Activated CD8-positive, alpha-beta T cell treated with anti-CD3 and anti-CD28 coated beads, Interleukin-2, amount 10 ng/mL, durations not matched to agents 7 days and 5 days (primary cell): ENCODE measurements at places on chromosomes 1 and 21. TPM values are rescaled to one million over a fixed set of nuclear protein-coding genes. Genes with fewer than 3 reads are reported as not detected.

DNA sequence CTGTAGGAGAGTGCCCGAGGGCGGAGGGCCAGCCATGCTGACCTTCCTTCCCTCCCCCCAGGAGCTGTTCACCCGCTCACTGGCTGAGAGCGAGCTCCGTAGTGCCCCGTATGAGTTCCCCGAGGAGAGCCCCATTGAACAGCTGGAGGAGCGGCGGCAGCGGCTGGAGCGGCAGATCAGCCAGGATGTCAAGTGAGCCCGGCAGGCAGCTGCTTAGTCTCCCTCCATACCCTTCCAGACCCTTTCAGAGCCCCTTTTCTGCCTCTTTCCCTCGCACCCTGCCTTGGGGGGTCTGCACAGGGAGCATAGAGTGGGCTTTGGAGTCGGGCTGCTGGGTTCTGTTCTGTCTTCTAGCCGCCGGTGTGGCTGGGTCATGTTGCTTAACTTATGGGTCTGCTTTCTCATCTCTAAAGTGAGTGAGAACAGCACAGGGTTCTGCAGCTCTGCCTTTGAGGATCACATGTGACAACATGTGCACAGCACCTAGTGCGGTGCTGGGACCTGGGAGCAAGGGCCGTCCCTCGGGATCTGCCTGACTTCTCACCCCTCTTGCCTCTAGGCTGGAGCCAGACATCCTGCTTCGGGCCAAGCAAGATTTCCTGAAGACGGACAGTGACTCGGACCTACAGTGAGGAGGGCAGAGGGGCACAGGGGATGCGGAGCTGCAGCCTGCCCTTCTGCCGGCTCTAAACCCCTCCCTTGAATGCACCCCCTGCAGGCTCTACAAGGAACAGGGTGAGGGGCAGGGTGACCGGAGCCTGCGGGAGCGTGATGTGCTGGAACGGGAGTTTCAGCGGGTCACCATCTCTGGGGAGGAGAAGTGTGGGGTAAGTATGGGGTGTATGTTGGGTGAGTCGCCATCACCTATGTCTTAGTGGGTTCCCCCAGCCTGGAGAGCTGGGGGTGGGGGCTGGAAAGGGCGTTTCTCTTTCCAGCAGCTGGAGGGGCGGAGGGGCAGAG is 6.2 kb downstream of the AMPD2 start:
- H3K4me1 ChIP-seq, result peaks cover 44% of the 10 kb centered on the region
- DNase-seq, result peak; percentile 16
- peak overlapping the region; percentile 62 for H3K27ac ChIP-seq
- peaks cover 43% of the 10 kb centered on the region for H3K36me3 ChIP-seq
- no peaks in the 10 kb centered on the region for H3K27me3 ChIP-seq

Gene KIAA0040
- 50.8 TPM for total RNA-seq

DNA sequence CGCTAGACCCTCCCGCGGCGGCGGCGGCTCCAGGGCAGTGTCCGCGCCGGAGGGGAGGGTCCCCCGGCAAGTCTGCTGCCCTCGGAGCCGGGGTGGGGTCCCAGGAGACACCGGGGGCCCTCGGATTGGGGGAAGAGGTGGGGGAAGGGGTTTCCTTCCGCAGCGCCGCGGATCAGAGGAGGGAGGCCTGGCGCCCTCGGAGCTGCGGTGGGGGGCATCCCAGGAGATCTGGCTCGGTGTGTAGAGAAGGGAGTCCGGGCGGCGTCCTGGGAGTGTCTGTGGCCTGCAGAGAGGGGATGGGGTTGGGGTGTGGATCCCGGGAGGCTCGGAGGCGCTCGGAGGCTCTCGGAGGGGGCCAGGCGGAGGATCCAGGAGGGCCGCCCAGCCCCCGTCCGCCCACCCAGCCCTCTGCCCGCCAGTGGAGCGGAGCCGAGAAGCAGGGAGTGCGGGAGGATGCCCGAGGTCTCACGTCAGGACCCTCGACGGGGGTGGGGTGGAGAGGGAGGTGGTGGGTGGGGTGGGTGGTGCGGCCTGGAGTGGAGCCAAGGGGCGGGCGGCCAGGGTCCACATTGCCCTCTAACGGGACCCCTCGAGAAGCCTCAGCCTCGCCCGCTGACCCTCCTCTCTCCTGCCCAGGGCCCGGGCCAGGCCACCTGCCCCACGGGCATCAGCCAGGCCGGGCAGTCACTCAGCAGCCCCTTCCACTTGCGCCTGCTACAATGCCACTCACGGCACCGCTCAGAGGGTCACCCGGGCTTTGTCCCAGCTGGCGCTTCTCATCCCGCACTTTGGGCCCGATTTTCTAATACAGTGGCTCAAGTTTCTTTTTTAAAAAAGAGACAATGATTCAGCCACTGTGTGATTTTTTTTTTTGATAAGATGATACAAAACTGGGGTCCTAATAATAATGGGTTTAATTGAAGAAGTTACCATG is 60.2 kb upstream of the ARHGEF16 start:
- no peaks in the 10 kb centered on the region for H3K4me1 ChIP-seq
- H3K4me3 ChIP-seq, result no peak overlapping the region
- H3K27ac ChIP-seq, result no peak overlapping the region

DNA sequence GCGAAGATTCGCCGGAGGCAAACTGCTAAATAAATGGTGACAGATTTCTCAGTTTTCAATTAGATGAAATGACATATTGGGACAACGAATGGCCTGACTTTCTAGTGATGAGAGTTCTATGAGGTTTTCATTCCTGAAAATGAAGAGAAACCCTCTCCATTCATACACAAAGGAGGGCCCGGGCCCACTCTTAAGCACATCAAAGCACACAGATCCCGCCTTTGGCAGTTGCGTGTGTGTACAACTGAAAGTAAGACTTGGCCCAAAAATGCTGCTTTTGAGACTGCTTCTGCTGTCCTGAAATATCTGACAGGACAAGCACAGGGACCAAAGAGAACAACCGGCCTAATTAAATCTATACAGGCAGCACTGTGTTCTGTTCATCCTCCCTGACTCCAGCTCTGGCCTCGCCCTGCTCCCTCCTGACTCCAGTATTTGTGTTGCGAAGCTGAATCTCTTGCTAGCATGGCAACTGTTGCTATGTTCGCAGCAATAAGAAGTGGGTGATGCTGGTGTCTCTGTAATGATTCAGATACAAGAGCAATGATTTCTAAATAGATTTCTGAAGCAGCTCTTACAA is 7.4 kb downstream of the LRRC53 start:
- no peaks in the 10 kb centered on the region for H3K36me3 ChIP-seq
- H3K27me3 ChIP-seq, result no peaks in the 10 kb centered on the region
- no peak for DNase-seq

- DNase-seq, result no peak
- no peaks in the 10 kb centered on the region for H3K27me3 ChIP-seq
- peaks cover 9% of the 10 kb centered on the region for H3K4me1 ChIP-seq
- no peak overlapping the region for H3K4me3 ChIP-seq
Measured at GRCh38 chr1:233269656-233270055, 25.9 kb downstream of the PCNX2 start.

- no peak overlapping the region for H3K27ac ChIP-seq
- H3K36me3 ChIP-seq, result peaks cover 42% of the 10 kb centered on the region
- H3K27me3 ChIP-seq, result no peaks in the 10 kb centered on the region
- H3K4me3 ChIP-seq, result no peak overlapping the region
- DNase-seq, result no peak
Measured at GRCh38 chr1:1218524-1219200, 4.7 kb upstream of the TNFRSF4 start.

Gene SH2D5
- total RNA-seq, result 0.05 TPM

Gene PFKFB2
- total RNA-seq, result 5.0 TPM

Gene FAM229A
- total RNA-seq, result 2.6 TPM

- no peak overlapping the region for H3K27ac ChIP-seq
- peaks cover 13% of the 10 kb centered on the region for H3K4me1 ChIP-seq
- no peak for DNase-seq
- no peaks in the 10 kb centered on the region for H3K36me3 ChIP-seq
- H3K4me3 ChIP-seq, result peak overlapping the region; percentile 70
- peaks cover 58% of the 10 kb centered on the region for H3K27me3 ChIP-seq
Measured at GRCh38 chr1:110083866-110084226, 13.4 kb upstream of the ALX3 start.

Gene C1orf210
- total RNA-seq, result not detected

DNA sequence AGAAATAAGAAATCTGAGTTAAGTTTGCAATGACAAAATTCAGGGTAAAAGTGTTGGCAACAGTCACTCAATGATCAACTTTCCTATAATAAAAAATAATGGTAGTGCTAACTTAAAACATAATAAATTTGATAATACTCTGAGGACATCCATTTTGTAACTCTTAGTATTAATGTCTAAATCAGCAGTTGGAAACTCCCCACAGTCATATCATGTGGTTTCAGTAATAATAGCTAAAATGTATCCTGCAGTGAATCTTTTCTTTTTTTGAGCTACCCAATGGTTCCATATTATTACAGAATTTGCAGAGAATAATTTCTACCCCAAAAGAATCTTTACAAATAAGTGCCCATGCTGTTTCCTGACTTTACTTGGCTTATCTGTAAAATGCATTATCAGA is 286.7 kb downstream of the PTPRC start:
- DNase-seq, result no peak
- H3K4me3 ChIP-seq, result no peak overlapping the region
- no peak overlapping the region for H3K27ac ChIP-seq
- peaks cover 62% of the 10 kb centered on the region for H3K4me1 ChIP-seq

DNA sequence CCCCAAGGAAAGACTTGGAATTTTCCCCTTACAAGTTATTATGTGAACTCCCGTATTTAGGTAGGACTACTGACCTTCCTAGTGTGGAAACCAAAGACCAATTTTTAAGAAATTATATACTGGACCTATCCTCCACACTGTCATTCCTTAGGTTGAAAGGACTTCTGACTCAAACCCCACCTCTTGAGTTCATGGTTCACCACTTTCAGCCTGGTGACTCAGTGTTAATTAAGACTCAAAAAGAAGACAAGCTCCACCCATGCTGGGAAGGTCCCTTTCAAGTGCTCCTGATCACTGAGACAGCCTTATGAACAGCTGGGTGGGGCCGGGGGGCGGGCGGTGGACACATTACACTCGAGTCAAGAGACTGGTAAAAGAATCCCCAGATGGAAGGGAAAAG is 113.2 kb downstream of the LRRC53 start:
- H3K4me3 ChIP-seq, result no peak overlapping the region
- no peaks in the 10 kb centered on the region for H3K27me3 ChIP-seq
- no peaks in the 10 kb centered on the region for H3K36me3 ChIP-seq

Gene CFAP141
- total RNA-seq, result not detected

- H3K4me1 ChIP-seq, result peaks cover 5% of the 10 kb centered on the region
- no peak overlapping the region for H3K4me3 ChIP-seq
- H3K27me3 ChIP-seq, result peaks cover 19% of the 10 kb centered on the region
- no peak for DNase-seq
Measured at GRCh38 chr1:152108882-152109222, 6.4 kb downstream of the TCHH start.

DNA sequence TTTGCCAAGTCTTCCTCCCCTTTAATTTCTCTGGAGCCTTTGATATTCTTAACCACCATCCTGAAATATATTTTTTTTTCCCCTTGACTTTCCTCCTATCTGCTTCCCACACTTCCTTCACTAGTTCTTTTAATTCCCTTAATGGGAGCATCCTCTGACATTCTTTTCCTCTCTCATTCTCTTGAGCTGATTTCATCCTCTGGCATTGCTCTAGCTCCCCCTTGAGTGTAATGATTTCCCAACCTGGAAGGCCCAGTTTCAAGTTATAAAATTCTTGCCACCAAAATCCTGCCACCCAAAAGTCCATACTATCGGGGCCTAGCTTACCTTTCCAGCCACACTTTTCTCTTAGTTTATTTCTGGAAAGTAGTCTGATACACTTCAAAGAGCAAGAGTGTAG is 39.5 kb upstream of the UBE2U start:
- H3K4me3 ChIP-seq, result no peak overlapping the region
- no peaks in the 10 kb centered on the region for H3K4me1 ChIP-seq

Gene SPRR2D
- total RNA-seq, result not detected

DNA sequence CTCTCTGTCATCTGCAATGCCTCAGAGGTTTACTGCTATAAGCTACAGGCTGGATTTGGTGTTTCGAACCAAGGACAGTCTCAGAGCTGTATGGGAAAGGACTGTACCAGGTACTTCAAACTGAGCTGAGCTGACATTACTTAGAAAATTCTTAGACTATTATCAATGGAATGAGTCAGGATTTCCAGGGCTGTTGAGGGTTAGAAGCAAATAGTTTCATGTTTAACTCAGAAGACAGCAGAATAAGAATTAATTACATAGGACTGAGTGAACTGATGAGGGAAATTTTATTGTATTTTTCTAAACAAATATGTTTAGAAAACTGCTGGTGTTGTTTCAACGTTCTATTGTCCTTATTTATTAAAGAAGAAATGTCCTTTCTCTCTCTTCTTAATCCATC is 74.3 kb upstream of the CAPZB start:
- DNase-seq, result no peak
- H3K36me3 ChIP-seq, result no peaks in the 10 kb centered on the region
- H3K4me3 ChIP-seq, result no peak overlapping the region
- H3K27ac ChIP-seq, result no peak overlapping the region

Gene RNASEL
- total RNA-seq, result 5.7 TPM
